M059J (cell line): ENCODE measurements at places on chromosomes 1 and 21.

DNA sequence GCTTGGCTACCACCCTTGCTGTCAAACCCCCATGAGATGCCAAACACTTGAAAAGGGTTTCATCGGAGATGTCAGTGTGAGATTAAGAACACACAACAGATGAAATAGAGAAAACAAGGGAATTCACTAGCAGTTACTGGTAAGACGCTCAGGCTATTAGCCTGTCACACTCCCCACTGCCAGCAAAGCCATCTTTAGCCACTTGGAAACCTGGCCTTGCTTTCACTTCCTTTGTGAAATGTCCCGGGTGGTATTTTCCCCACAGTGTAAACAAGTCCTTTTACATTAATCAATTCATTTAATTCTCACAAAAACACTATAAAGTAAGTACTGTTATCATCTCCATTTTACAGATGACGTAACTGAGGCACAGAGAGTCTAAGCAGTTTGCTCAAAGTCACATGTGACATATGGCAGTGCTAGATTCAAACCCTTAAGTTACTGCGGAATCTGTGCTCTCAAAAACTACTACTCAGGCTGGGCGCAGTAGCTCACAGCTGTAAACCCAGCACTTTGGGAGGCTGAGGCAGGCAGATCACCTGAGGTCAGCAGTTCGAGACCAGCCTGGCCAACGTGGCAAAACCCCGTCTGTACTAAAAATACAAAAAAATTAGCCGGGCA, 32.7 kb upstream of the KHDRBS1 start:
- DNase-seq: no peak

GRCh38 chr1:186435336-186435735, 25.6 kb downstream of the PDC start:
- DNase-seq: no peak

GRCh38 chr1:59657873-59658465, 156.8 kb upstream of the HOOK1 start:
- DNase-seq: no peak

- no peak for DNase-seq
Observed at GRCh38 chr1:85935234-85935633, 221.3 kb downstream of the COL24A1 start.

DNA sequence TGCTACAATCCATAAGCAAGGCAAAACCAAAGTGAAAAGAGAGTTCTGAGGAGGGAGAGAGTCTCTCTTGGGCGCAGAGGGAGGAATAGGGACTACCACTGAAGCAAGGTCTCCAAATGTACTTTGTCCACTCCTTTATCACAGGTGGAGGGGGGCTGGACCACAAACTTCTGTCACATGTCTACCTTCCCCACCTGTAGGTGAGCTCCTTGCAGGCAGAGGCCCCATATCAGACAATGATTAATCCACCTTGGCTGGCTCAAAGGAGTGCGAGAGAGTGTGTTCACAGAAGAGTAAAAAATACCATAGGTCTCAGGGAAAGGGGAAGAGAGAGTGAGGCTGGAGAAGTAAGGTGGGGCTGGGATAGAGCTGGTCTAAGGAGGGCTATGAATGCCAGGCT, 4.5 kb downstream of the BEND5 start:
- DNase-seq: no peak

DNA sequence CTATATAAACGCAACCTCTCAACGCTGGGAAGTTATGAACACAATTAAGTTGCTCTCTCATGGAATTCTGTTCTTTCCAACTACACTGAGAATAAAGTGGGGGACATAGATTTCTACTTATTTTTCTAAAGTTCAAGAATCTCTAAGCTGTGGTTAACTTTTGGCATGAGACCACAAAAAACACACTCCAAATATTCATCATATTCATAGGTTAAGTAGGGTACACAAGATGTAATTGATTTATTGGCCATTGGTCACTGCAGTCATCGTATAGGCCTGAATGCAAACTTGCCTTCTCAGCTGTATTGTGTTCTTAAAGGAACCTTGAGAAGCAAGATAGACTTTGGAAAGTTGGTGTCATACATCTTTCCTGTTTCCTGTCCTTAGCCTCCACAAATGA, 40.3 kb downstream of the PRRX1 start:
- DNase-seq: no peak

- DNase-seq: peak; percentile 42
Observed at GRCh38 chr1:198754670-198755069, 115.8 kb downstream of the PTPRC start.

GRCh38 chr1:152185544-152186391, 26.7 kb upstream of the RPTN start:
- peak; percentile 82 for DNase-seq

DNA sequence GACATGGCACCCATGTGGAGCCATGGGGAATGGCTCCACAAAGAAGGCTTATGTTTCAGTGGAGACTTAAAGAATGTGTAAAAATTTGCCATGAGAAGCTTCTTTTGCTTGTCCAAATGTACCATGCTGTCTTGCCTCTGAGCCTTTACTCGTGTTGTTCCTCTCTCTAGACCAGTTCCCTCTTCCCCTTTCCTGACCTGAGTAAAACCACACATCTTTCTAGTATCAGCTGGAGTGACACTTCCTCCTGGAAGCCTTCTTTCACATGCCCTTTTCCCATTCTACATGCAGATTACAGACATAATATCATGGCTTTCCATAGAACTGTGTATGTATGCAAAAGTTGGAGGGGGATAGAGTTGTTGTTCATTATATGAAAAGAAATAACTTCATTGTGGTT, 13.6 kb upstream of the GPX7 start:
- no peak for DNase-seq

- no peak for DNase-seq
Observed at GRCh38 chr1:245166471-245166885, 11.7 kb downstream of the KIF26B start.

DNA sequence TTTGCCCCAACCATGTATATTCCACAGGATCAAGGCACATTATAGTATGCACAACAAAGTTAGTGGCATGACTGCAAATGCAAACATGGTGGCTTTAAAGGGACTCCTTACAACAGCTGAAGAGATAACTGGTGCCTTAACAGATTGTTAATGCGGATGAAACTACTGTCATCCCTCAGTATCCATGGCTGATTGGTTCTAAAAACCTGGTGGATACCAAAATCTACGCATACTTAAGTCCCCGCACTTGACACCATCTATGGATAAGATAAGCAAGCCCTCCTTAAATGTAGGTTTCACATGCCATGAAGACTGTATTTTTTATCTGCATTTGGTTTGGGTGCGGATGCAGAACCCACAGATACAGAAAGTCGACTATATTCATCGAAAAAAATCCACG, 73.5 kb downstream of the ZNF644 start:
- DNase-seq: no peak

- peak; percentile 87 for DNase-seq
Observed at GRCh38 chr1:7847599-7847998, 5.3 kb downstream of the UTS2 start.

- no peak for DNase-seq
Observed at GRCh38 chr1:244066954-244067716, 16.1 kb downstream of the ZBTB18 start.

GRCh38 chr1:103327054-103327719, 198.3 kb upstream of the RNPC3 start:
- DNase-seq: no peak

- DNase-seq: peak; percentile 64
Observed at GRCh38 chr1:40404670-40405462, 31.3 kb downstream of the SMAP2 start.

GRCh38 chr1:240000634-240001033, 91.0 kb upstream of the FMN2 start:
- DNase-seq: peak; percentile 75

DNA sequence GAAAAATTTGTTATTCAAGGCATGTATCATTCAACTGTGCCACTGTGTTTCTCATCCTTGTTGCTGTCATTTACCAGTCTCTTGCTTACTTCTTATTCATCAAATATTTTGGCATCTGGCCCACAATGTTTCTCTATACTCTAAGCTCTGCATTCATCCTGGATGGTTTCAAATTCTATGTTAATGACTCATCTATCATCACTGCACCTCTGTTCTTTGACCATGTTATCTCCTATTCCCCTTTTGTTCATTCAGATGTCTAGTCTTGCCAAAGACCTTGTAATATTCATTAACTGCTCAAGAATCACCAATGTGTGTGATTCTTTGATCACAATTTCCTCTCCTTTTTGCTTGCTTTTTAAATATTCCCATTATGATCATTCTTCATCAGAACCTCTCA, 54.6 kb upstream of the PRKACB start:
- peak; percentile 88 for DNase-seq

DNA sequence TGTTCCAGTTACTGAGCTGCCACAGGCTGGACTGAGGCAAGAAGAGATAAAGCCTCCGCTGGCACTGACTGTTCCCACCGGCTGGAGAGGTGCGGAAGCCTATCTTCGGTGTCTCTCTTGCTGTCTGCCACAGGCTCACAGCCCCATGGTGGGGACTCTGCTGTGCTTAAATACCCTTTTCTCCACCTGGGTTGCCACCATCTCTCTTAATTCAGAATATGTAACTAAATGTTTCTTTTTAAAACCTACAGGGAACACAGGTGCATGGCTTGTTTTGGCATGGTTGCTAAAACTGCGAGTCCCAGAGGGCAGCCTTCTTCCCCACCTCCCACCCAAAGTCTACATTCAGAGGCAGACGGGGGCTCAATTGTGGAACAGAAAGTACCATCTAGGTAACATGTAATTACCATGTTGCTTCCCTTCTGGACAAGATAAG, 8.1 kb upstream of the LBR start:
- no peak for DNase-seq

DNA sequence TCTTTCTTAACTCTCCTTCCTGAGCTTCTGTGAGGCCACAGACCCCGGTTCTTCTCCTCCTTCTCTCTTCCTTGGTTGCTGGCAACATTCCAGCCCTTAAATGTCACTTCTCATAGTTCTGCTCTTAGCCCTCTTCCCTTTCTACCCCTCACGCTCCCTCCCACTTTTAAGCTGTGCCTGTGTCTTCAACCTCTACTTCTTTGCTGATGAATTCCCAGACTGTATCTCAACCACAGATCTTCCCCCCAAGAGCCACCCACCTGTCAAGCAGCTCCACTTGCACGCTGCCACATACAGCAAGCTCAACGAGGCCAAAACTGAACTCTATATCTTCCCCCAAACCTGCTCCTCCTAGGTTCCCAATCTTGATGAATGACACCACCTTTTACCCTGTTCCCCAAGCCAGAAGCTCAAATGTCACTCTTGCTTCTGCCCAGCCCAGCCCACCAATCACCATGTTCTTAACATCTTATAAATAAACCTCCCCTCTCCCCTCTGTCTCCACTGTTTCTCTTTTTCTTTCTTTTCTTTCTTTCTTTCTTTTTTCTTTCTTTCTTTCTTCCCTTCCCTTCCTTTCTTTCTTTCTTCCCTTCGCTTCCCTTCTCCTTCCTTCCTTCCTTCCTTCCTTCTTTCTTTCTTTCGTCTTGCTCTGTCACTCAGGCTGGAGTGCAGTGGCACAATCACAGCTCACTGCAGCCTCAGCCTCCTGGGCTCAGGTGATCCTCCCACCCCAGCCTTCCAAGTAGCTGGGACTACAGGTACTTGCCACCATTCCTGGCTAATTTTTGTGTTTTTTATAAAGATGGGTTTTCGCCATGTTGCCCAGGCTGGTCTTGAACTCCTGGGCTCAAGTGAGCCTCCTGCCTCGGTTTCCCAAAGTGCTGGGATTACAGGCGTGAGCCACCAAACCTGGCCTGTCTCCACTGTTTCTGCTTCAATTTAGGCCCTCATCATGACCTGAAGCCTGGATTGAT, 19.8 kb upstream of the PTP4A2 start:
- peak; percentile 22 for DNase-seq

- DNase-seq: no peak
Observed at GRCh38 chr1:10665930-10666850, 130.3 kb downstream of the CASZ1 start.

DNA sequence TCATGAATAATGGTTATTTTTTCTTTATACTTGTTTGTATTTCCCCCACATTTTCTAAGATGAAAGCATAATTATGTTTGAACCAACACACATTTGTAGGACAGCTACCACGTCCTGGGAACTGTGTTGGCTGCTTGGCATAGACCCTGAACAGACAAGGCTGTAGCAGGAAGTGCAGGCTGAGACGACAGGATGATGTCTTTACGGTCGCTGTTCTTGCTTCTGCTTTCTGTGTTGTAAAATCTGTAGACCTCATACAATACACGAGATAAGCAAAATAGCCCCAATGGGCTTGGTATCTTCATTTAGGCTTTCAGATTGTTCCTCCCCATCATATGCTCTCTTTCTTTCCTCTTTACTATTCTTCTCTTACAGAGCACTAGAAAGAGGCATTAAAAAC, 23.3 kb upstream of the OTUD3 start:
- DNase-seq: no peak

GRCh38 chr1:162680419-162681121, 48.3 kb downstream of the DDR2 start:
- peak; percentile 79 for DNase-seq

- DNase-seq: peak; percentile 95
Observed at GRCh38 chr1:85406887-85407533, 57.9 kb downstream of the DDAH1 start.

GRCh38 chr1:4768553-4768952, 114.1 kb downstream of the AJAP1 start:
- no peak for DNase-seq
